ENCODE measurements at places on chromosomes 16 and 17.

DNA sequence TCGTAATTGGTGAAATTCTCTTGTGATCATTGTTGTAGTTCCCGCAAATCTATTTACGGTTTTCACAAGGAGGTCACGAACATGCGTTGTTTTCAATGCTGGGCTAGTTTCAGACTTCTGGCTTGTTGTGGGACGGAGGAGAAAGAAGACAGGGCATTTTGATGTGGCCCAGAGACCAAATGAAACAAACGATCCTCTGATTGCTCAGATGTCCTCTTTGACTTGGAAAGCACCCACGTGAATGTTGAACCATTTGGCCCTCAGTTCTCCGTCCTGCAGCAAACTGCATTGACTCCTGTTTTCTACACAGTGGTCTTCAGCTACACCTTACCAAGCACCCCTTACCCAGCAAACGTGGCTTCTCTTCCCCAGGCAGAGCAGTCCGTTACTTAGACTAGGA is 391.0 kb downstream of the WWOX start:
- no peak for DNase-seq

GRCh38 chr16:85601272-85601639 is 11.9 kb upstream of the GSE1 start:
- no peak for DNase-seq

DNA sequence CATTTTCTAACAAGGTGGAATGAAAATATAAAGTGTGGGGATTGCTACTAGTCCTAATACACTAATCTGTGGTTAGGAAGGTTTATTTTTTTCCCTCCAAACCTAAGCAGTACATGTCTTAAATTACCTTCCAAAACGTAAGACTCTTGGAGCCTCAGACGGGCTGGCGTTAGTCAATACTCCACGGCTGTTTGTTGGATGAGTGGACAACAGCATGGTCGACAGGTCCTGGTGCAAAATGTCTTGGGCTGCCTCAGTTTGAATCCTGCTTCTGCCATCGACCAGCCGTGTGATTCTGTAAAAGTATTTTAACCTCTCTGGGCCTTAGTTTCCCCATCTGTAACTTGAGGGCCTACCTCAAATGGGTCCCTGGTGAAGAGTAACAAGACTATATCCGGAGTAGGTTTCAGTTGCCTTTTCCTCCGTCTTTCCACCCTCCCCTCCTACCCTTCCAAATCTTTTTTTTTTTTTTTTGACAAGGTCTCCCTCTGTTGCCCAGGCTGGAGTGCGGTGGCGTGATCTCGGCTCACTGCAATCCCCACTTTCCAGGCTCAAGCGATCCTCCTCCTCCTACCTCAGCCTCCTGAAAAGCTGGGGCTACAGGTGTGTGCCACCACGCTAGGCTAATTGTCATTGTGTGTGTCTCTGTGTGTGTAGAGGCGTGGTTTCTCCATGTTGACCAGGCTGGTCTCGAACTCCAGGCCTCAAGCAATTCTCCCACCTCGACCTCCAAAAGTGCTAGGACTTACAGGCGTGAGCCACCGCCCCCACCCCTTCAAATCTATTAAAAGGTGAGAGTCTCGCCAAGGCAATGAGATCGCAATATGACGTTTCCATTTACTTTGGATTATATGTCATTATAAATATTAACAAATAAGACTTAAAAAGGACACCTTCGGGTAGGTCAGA is 5.8 kb downstream of the SCGB1C2 start:
- DNase-seq, result no peak

GRCh38 chr16:50300942-50301625 is 34.7 kb downstream of the ADCY7 start:
- no peak for DNase-seq

GRCh38 chr16:9625122-9625521 is 533.7 kb downstream of the HAPSTR1 start:
- no peak for DNase-seq

DNA sequence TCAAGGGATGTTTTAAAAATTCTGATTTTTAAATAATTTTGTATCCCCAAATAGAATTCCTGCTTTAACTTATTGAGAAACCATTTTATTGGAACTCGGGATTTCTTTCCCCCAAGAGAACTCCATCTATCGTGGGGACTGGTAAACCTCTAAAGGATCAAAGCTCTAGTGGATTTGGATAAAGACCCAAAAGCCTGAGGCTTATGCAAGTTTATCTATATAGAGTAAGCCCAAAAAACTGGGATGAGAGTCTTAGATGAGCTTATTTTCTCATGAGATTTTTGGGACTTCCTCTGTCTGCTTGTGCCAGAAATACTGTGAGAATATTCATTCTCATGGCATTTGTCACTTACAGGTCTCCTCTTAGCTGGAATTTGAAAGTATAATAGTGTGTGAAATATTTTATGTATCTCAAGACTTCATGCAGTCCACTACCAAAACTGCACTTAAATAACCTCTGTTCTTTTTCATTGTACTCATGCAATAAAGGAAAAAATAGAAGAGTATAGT is 333.1 kb downstream of the BCAS3 start:
- DNase-seq, result no peak

DNA sequence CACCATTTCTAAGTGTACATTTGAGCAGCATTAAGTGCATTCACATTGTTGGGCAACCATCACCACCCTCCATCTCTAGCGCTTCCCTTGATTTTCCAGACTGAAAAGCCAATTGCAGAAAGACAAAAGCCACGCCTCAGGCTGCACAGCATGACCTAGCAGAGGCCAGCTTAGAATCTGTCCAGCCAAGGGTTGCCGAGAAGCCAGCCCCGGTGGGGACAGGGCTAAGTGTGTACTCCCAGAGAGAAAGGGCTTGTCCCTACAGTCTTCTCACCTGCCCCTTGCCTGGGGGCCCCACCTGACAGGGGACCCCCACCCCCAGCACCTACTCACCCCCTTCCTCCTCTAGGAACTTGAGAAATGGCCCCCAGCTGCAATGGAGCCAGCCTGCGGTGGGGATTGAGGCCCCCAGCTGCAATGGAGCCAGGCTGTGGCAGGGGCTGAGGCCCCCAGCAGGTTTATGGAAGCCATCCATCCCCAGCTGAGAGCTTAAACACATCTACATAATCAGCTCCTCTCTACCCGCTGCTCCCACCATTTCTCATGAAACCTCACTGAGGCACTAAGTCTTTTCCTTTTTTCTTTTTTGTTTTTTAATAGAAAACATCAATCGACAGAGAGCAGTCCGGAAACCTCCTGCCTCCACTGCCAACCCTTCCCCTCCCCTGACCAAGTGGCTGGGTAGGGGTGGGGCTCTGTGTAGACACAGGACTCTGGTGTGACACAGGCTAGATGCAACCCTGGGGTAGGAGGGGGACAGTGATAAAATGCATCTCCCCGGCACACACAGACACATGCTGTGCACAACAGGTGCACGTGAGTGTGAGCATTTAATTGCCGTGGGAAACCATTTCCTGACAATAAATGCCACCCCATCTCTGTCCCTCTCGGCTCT is 77.9 kb downstream of the CCT6B start:
- DNase-seq, result no peak

- DNase-seq, result no peak
Observed at GRCh38 chr16:27769561-27770255, 219.8 kb downstream of the KATNIP start.

GRCh38 chr16:68388124-68388523 is 60.2 kb downstream of the SMPD3 start:
- no peak for DNase-seq

- no peak for DNase-seq
Observed at GRCh38 chr17:43020789-43021740, 1.1 kb downstream of the VAT1 start.
